ENCODE measurements at places on chromosomes 2 and 18.

GRCh38 chr18:62118328-62118727, 68.5 kb downstream of the PIGN start:
- no peak for DNase-seq

DNA sequence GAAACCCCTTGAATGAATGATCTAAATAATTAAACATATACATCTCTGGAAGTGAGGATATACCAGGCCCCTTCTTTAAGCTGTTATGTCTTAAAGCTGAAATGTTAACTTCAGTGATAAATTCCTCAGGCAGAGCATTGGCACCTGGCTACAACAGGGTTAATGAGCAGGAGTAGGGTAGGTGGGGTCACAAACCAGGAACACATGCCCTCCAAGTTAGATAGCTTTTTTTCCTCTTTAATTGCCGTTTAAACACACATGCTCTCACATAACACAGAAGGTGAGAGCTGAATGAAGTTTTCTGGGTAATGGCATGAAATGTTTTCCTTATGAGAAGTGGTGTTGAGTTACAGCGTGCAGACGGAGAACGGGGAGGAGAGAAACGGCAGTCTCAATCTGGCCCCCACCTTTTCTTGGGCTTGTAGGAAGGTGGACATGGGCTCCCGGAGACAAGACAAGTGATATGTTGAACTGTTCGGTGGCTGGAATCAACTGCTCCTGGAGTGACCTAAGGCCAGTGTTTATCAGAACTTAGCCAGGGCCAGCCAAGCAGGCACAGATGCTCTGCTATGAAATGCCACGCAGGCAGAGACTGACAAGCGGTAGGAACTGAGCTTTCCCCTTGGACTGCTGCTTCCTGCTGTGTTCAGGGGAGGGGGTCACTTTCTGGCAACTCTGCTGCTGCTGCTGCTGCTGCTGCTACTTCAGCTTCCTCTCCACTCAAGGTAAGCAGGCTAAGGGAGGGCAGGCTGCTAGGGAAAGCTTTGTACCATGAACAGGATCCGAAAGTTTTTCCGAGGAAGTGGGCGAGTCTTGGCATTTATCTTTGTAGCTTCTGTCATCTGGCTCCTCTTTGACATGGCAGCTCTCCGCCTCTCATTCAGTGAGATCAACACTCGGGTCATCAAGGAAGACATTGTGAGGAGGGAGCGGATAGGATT, at the start of gene GALNT5:
GALNT5 (plus strand) TSS at position 394 of the 941 bp plus-strand sequence; CDS start at position 772, 378 bp downstream.
- peak; percentile 55 for DNase-seq

GRCh38 chr2:207849443-207849842, 79.7 kb upstream of the FZD5 start:
- no peak for DNase-seq

- no peak for DNase-seq
Measured at GRCh38 chr18:56515522-56515921, 122.9 kb downstream of the TXNL1 start.

GRCh38 chr2:181790716-181791649, 100.5 kb upstream of the ITPRID2 start:
- DNase-seq = peak; percentile 89

DNA sequence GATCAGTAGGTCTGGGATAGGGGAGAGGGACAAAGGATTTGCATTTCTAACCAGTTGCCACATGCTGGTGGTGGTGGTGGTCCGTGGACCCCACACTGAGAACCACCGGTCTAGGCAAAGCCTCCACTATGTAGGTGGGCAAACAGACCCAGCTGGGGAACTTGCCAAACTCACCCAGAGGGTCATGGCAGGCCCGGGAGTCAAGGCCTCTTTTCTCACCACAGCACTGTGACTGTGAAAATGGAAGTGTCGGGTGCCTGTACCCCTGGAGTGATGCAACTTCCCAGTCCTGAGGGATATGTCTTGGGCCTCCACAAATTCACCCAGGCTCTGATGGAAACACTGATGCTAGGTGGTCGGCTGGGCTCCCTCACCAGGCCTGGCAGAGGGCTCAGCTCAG, 101.2 kb upstream of the SMAD2 start:
- no peak for DNase-seq

DNA sequence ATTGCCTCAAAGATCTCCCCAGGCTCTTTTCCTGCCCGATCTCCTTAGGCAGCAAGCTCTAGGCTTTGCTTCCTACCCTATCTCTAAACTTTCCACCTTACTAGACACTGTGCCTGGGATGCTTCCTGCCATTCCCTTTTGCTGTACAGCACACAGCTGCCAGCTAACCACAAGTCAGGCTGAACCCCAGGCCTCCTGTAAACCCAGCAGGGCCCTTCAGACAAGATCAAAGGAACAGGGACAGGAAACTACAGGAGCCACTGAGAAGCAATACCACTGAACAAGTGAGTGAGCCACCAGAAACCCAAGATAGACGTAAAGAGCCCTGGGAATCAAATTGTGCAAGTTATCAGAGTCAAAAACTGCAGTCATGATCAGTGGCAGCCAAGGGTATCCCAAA, 180.7 kb downstream of the SUCLG1 start:
- no peak for DNase-seq

- no peak for DNase-seq
Measured at GRCh38 chr2:222734703-222735014, 63.2 kb downstream of the MOGAT1 start.

GRCh38 chr2:37892436-37893114, 32.5 kb upstream of the RMDN2 start:
- DNase-seq = no peak

DNA sequence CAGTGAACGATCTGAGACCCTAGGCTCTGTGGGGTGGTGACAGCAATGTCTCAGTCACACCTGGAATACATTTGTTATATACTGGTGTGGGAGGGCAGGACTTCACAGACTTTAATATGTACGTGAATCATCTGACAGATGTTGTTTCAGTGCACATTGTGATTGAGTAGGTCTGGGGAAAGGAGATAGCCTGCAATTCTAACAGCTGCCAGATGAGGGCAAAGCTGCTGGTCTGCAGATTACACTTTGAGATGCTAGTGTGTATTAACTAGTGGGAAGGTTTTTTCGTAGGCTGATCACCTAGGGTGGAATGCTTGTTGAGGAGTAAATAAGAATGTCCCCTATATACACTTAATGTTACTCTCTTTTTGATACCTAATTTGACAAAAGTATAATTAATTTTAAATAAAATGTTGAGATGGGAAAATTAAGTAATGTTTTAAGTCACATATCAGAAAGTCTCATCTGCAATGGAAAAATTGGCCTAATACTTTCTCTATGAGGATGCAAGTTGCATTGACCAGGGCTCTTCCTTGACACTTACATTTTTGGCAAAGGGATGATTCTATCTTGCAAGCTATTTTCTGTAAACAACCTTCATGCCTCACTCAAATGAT, 496.9 kb upstream of the HNMT start:
- DNase-seq = peak; percentile 34
